Karpas-422 (cell line): ENCODE measurements at places on chromosomes 13 and 19. TPM values are rescaled to one million over a fixed set of nuclear protein-coding genes. Genes with fewer than 3 reads are reported as not detected.

DNA sequence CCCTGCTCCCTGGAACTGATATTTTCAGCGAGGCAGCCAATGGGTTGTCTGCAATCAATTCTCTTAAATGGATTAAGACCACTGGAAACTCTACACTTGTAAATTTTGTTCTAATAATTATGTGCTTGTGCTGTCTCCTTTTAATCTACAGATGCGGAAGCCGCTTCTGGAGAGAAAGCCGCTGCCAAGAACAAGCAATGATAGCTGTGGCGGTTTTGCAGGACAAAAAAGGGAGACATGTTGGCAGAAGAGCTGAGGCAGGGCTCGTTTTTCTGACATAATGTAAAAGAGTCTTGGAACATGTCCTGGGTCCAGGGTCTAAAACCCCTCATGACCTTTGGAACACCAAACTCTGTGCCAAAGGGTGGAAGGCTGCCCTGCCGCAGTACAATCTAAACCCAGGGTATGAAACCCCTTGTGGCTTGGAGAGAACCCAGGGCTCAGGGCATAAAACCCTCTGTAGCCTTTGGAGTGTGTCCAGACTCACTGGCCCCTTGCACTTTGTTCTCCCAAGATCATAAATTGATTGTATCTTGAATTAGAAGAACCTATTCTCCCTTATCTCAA is 12.7 kb downstream of the ZNF417 start:
- H3K4me1 ChIP-seq, result peaks cover 16% of the 10 kb centered on the region
- H3K36me3 ChIP-seq, result peaks cover 30% of the 10 kb centered on the region
- no peaks in the 10 kb centered on the region for H3K27me3 ChIP-seq
- H3K27ac ChIP-seq, result no peak overlapping the region

- H3K27me3 ChIP-seq, result no peaks in the 10 kb centered on the region
- no peak for DNase-seq
- H3K27ac ChIP-seq, result no peak overlapping the region
- no peaks in the 10 kb centered on the region for H3K36me3 ChIP-seq
Observed at GRCh38 chr13:98652721-98653462, 76.0 kb upstream of the STK24 start.

DNA sequence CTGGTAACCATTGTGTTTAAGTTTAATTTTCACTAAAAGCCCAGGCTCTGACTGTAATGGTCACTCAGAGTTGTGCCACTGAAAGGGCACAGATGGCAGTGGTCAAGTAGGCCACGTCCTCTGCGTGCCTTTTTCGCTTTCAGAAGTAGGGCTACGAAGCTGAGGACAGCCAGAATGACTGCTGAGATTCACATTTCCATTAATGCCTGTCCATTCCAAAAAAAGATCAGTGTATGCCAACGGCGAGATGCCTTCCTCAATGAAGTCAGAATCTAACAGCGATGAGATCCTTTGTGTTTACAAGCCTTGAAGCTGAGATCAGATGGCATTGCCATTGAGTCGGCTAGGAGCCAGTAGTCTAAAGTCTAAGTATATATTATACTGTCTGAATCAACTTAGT is 311.3 kb downstream of the FGF14 start:
- no peak overlapping the region for H3K27ac ChIP-seq
- H3K4me1 ChIP-seq, result no peaks in the 10 kb centered on the region
- H3K4me3 ChIP-seq, result no peak overlapping the region
- DNase-seq, result no peak
- H3K36me3 ChIP-seq, result no peaks in the 10 kb centered on the region
- no peaks in the 10 kb centered on the region for H3K27me3 ChIP-seq

- H3K4me1 ChIP-seq, result no peaks in the 10 kb centered on the region
- H3K27ac ChIP-seq, result no peak overlapping the region
- no peak overlapping the region for H3K4me3 ChIP-seq
- no peak for DNase-seq
- H3K27me3 ChIP-seq, result no peaks in the 10 kb centered on the region; the same call in 1 of the 2 replicates
Observed at GRCh38 chr19:28638445-28638844, 574.5 kb downstream of the UQCRFS1 start.

DNA sequence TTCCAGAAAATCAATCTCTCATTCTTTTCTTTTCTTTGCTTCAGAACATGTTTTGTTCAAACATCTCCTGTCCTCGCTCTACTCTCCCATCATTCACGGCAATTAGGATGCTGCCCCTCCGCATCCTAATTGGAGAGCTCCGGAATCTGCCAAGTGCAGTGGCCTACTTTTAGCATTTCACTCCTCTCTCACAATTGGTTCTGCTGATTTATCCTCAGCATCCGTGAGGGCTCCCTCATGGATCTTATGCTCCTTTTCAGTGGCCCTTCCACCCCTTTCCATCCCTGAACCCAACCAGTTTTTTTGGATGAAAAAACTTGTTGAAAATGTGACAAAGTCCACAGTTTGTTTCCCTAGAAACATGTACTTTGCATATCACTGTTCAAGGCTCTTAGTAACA is 22.4 kb downstream of the AMER2 start:
- no peak for DNase-seq
- no peaks in the 10 kb centered on the region for H3K27me3 ChIP-seq
- no peak overlapping the region for H3K27ac ChIP-seq

DNA sequence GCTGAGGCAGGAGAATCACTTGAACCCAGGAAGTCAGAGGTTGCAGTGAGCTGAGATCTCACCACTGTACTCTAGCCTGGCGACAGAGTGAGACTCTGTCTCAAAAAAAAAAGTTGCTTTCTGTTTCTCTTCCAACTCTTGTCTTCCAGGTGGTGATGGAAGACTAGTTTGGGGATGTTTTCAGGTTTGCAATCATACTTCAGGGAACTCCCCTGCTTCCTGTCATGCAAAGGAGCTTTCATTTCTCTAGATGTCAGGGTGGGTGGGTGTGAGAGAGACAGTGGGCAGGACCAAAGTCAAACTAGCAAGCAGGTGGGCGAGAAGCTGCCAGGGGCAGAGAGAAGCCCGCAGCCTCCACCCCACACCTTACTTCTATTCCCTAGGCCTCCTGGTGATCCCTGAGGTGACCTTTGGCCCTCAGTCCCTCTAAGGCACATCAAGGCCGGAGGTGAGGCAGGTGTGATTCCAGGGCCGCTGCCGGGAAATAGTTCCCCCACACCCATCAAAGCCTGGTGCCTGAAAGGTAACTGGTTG is 25.7 kb downstream of the CCNE1 start:
- H3K4me1 ChIP-seq, result peaks cover 14% of the 10 kb centered on the region
- no peak overlapping the region for H3K4me3 ChIP-seq
- no peaks in the 10 kb centered on the region for H3K36me3 ChIP-seq

- H3K27me3 ChIP-seq, result no peaks in the 10 kb centered on the region
- H3K27ac ChIP-seq, result no peak overlapping the region
- no peaks in the 10 kb centered on the region for H3K36me3 ChIP-seq
- no peak for DNase-seq
Observed at GRCh38 chr13:28719227-28720055, 671 bp upstream of the SLC46A3 start.

DNA sequence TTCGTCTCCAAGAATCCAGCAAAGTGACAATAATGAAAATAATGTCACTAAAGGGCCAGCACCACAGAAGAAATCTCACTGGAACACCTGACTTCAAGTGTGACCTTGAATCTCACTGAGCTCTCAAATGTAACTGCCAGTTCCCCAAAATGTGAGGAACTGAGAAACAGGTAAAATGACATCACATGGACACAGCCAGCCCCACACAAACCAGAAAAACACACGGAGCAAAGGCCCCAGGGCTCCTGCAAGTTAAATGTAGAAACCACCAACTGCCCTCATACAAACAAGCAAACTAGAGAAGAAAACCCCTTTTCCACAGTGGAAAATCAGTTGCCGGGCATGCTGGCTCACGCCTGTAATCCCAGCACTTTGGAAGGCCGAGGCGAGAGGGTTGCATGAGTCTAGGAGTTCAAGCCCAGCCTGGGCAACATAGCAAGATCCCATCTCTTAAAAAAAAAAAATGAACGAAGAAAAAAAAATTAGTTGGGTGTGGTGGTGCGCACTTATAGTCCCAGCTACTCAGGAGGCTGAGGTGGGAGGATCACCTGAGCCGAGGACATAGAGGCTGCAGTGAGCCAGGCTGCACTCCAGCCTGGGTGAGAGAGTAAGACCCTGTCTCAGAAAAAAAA is 8.7 kb upstream of the KANK2 start:
- no peaks in the 10 kb centered on the region for H3K27me3 ChIP-seq
- no peak overlapping the region for H3K4me3 ChIP-seq
- peaks cover 5% of the 10 kb centered on the region; the same call in 1 of the 2 replicates for H3K4me1 ChIP-seq
- DNase-seq, result no peak
- no peaks in the 10 kb centered on the region for H3K36me3 ChIP-seq

DNA sequence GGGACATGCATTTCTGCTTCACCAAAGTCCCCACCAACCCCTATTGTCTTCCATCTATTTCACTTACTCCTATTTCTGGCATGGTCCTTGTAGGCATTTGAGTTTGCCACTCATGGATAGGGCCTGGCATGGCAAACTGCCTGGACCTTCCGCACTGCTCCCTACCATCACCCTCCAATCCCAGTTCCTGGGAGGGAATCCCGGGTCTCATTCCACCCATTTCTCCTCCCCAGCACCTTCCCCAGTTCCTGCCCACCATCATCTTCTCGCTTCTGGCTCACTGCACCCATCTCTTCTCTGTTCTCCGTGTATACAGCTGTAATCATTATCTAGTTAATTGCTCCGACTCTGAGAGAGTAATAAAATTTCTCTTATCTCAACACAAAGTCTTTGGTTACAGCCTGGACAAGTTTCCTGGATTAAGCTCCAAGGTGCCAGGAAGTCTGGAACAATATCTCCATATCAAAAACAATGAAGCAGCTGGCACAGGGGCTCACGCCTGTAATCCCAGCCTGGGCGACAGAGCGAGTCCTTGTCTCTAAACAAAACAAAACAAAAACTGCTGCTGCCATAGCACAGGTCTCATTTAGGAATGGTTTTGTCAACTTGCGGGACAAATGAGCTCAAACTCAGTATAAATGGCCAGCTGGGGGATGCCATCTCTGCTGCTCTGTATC is 17.0 kb upstream of the COX7A1 start:
- peaks cover 3% of the 10 kb centered on the region for H3K4me1 ChIP-seq
- H3K27ac ChIP-seq, result no peak overlapping the region
- H3K4me3 ChIP-seq, result no peak overlapping the region
- H3K36me3 ChIP-seq, result no peaks in the 10 kb centered on the region
- H3K27me3 ChIP-seq, result no peaks in the 10 kb centered on the region
- peak; percentile 39 for DNase-seq

DNA sequence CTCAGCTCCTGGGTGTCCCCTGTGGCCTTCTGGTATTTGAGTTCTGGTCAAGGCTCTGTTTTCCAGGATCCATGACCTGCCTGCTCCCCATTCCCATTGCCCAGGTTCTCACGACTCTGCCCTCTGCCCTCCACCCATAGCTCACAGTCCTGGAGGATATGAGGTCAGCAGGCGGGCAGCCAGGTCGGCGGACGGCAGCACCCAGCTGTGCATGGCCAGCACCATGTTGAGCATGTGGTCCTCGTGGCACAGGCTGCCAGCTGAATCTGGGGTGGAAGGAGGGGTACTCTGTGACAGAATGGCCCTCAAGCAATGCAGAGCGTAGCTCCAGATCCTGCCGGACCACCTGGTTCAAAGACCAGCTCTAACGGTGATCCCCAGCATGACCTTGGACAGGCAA is 5.1 kb downstream of the RASGRP4 start:
- no peak for DNase-seq
- no peak overlapping the region for H3K4me3 ChIP-seq
- H3K4me1 ChIP-seq, result peaks cover 4% of the 10 kb centered on the region; the same call in 1 of the 2 replicates

DNA sequence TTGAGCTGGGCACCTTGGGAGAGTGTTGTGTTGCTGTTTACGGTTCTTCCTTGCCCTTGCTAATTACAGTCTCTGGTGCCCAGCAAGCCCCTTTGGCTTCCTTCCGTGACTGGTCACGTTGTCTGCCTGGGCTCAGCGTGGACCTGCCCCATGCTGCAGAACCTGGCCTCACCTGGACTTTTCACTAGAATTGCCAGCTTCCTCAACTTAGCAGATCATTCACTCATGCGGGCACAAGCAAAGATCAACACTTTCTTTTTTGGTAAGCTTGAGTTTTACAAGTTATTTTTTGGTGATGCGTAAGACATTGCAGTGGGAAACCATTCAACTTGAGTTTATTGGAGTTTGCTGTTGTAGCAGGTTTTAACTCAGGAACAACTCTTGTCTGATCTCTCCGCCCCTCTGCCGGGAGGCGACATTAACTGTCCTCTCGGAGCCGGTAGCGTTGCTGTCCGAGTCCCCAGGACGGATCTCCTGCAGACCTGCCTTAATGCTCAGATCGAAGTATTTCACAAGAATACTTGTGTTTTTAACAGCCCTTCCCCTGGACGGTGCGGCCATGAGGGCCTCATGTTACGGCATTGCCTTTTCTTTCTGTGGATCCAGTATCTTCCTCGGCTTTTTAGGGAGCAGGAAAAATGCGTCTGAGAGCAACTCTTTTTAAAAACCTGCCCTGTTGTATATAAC is 15.7 kb upstream of the TEX29 start:
- no peak for DNase-seq
- H3K36me3 ChIP-seq, result peaks cover 83% of the 10 kb centered on the region
- no peak overlapping the region for H3K27ac ChIP-seq
- H3K4me1 ChIP-seq, result no peaks in the 10 kb centered on the region

- no peaks in the 10 kb centered on the region for H3K27me3 ChIP-seq
- H3K27ac ChIP-seq, result peak overlapping the region; percentile 99
- DNase-seq, result peak; percentile 72
- peaks cover 89% of the 10 kb centered on the region for H3K4me1 ChIP-seq
Observed at GRCh38 chr13:49368688-49369087, 75.2 kb downstream of the CAB39L start.

GRCh38 chr13:41603917-41604316 is 146.6 kb downstream of the RGCC start:
- no peak for DNase-seq
- H3K4me1 ChIP-seq, result no peaks in the 10 kb centered on the region
- H3K4me3 ChIP-seq, result no peak overlapping the region
- no peaks in the 10 kb centered on the region for H3K27me3 ChIP-seq
- no peak overlapping the region for H3K27ac ChIP-seq
- no peaks in the 10 kb centered on the region for H3K36me3 ChIP-seq

GRCh38 chr19:40688309-40688708 is 2.1 kb downstream of the NUMBL start:
- H3K4me3 ChIP-seq, result peak overlapping the region; percentile 97
- peak overlapping the region; percentile 90 for H3K27ac ChIP-seq
- H3K36me3 ChIP-seq, result peaks cover 18% of the 10 kb centered on the region
- H3K4me1 ChIP-seq, result peaks cover 75% of the 10 kb centered on the region
- H3K27me3 ChIP-seq, result no peaks in the 10 kb centered on the region
- no peak for DNase-seq

- DNase-seq, result no peak
- H3K4me3 ChIP-seq, result no peak overlapping the region
- no peaks in the 10 kb centered on the region for H3K36me3 ChIP-seq
Observed at GRCh38 chr13:41678249-41678648, 220.9 kb downstream of the RGCC start.

GRCh38 chr13:24184265-24184841 is 23.8 kb downstream of the SPATA13 start:
- H3K4me1 ChIP-seq, result no peaks in the 10 kb centered on the region
- H3K27ac ChIP-seq, result no peak overlapping the region
- H3K4me3 ChIP-seq, result no peak overlapping the region
- no peak for DNase-seq
- H3K27me3 ChIP-seq, result no peaks in the 10 kb centered on the region
- no peaks in the 10 kb centered on the region for H3K36me3 ChIP-seq

The ZC3H13 gene
- total RNA-seq, result 24.7 and 30.8 TPM in 2 replicates

The AP1M2 gene
- total RNA-seq, result not detected in 2 replicates

The SLAIN1 gene
- 4.4 and 7.1 TPM in 2 replicates for total RNA-seq

The CGB3 gene
- not detected in 2 replicates for total RNA-seq

The GJB6 gene
- total RNA-seq, result not detected in 2 replicates

The GSX1 gene
- not detected in 2 replicates for total RNA-seq

The FSTL3 gene
- 2.3 and 3.0 TPM in 2 replicates for total RNA-seq
